Activated CD4-positive, CD25-positive, alpha-beta regulatory T cell treated with anti-CD3 and anti-CD28 coated beads, Interleukin-2, amount 50 U/mL, for 72 hours (primary cell): ENCODE measurements at places on chromosomes 4 and X.

- no peak for DNase-seq
Observed at GRCh38 chrX:153640736-153641575, 6.0 kb upstream of the DUSP9 start.

- DNase-seq, result no peak
Observed at GRCh38 chr4:135244056-135244455, 1042.5 kb upstream of the PABPC4L start.

GRCh38 chr4:172546782-172547181, 621.8 kb upstream of the GALNT7 start:
- no peak for DNase-seq

DNA sequence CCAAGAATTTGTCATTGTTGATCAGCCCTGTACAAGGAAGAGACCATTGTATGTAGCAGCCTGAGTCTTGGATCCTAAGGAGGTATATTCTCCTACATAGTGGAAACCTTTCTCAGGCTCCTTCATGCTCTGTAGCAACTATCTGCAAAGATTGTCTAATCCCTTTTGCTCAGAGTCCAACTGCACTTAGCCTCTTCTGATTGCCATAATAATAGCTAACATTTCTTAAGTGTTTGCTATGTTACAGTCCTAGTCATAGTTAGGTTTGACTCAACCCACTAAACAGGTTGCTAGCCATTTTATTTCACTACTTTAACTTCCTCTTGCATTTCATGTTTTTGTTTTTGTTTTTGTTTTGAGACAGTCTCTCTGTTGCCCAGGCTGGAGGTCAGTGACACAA, 50.8 kb upstream of the SLC16A2 start:
- DNase-seq, result no peak

DNA sequence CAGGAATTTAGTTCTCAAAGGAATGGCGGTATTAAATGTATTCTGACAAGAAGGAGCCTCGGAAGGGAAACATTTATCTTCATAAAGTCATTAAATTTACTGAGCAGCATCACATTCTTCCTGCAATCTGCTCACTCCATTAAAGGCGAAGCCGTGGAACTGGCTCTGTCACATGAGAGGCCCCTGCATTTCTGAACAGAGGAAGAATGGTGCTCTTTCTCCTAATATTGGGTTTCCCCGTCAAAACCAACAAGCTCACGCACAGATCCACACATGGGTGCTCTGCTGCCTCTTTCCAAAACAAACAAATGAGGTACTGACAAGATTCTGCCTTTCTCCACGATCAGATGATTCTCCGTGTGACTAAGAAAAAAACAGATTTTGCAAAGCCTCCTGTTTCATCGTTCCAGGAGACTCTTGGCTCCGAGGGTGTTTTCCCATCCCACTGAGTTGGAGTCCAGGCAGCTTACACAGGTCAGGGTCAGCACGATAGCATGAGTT, 191.2 kb downstream of the IDS start:
- DNase-seq, result no peak
